ENCODE measurements at places on chromosomes 16 and 17.

DNA sequence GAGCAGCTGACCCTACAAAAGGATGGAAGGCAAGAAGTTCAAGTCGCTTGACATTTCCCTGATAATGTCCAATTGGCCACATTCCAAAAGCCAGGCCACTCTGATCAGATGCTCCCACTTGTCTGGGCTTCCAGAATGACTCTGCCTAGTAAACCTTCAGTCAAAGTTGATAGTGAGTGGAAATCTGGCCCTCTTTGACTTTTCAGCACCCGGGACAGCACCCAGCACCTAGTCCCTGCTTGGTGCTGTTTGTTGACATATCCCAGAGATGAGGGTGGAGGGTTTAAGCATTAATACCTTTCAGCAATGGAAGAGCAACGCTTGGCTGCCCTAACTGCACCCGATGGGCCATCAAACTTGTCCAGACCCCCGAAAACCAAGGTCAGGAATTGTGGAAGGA is 131.3 kb downstream of the AIPL1 start:
- DNase-seq = peak; percentile 67

DNA sequence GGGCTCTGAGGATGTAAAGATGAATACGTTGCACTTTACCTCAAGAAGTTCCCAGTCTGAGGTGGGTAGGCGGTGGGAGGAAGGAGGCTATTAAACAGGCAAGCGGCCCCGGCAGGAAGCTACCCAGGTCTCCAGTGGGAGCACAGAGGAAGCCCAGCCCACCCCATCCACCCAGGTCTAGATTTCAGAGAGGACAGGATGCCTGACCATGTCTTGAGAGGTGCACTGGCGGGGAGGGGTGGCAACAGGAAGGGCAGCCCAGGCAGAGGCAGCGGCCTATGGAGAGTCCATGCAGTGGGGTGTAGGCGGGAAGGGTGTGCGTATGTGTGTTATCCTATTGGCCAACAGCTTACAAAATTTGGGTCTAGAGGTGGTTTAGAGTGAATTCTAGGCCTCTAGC is 13.9 kb downstream of the SARM1 start:
- DNase-seq = no peak

- DNase-seq = no peak
These were observed 28.6 kb downstream of the NPTX1 start for GRCh38 chr17:80447790-80448189.

DNA sequence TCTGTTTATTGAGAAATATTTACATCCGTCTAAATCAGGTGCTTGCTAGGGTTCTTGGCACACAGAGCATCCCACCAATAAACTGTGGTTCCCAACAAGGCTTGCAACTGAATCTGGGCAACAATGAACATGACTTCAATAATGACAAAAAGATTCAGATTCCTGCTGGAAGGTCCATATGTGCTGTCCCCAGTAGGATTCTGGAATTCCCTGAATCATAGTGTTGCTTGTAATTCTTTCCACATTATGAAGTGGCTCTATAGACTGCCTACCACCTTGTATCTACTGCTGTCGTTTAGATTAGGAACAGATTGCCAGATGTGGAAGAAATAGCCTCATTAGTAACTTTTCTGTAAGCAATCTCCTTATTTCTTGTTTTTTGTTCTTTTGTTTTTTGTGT is 265.9 kb downstream of the WWOX start:
- DNase-seq = no peak

DNA sequence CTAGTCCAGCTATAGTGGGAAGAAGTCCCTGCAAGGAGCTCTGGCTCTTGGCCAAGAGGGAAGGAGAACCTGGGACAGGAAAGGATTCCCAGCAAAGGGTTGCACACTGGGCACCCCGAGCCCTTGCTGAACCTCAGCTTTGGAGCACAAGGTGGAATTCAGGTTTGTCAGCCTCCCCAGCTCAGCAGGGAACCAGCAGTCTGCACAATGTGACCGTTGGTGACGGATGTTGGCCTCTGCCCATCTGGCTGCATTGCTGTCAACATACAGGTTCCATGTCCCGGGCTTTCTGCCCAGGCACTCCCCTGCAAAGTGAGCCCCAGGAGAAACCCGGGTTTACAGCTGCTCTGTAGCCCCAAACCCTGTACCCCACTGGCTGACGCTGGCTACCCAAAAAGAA is 6.7 kb downstream of the RPRML start:
- no peak for DNase-seq

DNA sequence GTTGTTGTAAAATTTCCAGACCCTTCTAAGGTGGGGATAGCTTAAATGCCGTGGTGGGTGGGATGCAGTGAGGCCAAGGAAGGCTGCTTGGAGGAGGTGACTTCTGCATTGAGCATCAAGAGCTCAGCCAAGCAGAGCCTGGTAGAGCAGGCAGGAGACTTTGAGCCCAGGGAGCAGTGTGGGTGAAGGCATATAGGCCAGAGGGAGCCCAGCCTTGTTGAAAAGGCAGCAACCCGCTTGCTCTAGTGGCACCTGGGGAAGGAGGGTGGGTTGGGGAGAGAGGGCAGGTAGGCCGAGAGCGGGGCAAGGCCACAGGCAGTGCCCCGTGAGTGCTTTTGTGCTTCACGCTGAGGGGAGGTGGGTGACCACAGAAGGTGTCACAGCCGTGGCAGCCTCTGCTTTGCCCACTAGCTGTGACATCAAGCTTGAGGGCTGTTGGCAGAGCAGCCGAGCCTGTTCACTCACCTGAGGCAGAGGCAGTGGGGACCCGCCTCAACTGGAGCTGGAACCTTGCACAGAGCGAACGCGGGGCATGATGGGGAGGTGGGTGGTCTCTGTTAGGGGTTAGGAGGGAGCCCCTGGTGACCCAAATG is 56.1 kb downstream of the IRF8 start:
- no peak for DNase-seq

- no peak for DNase-seq
These were observed 26.1 kb downstream of the MRPS23 start for GRCh38 chr17:57823469-57824401.

DNA sequence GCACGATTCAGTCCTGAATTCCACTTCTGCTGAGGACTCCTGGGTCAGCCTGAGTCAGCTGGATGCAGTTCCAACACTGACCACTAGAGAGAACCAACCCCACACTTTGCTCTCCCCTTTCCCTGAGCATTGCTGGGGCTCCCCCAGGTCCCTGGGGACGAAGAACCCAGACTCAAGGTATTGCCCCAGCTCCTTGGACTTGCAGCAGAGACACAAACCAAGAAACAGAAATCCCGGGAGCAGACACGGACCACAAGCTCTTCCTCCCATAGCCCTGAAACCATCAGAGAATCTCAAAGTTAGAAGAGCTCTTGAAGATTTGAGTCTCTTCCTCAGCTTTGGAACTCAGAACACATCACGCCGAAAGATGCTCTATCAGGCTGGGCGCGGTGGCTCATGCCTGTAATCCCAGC is 678 bp upstream of the GH1 start:
- peak; percentile 90 for DNase-seq

DNA sequence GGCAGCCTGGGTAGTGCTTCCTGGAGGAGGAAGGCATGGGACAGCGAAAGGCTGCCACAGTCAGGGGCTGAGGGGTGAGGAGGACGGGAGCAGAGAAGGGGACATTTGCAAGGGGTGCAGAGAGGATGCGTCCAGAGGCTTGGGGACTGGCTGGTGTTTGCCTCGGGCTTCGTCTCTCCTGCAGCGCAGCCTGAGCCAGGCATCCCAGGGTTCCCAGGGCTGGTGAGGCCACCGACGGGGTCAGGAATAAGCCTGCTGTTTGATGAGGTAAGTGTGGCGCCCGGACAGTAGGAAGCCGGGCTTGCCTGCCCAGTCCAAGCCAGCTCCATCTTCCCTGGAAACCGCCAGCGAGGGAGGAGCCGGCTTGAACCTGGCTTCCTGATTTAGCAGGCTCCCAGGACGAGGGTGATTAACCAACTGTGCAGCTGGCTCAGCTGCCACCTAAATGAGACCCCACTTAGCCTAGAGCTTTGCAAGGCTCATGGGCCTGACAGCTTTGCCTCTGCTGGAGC is 47.8 kb downstream of the PITPNM3 start:
- no peak for DNase-seq

All from H7 (cell line).